ENCODE measurements at places on chromosomes 2 and 18.

DNA sequence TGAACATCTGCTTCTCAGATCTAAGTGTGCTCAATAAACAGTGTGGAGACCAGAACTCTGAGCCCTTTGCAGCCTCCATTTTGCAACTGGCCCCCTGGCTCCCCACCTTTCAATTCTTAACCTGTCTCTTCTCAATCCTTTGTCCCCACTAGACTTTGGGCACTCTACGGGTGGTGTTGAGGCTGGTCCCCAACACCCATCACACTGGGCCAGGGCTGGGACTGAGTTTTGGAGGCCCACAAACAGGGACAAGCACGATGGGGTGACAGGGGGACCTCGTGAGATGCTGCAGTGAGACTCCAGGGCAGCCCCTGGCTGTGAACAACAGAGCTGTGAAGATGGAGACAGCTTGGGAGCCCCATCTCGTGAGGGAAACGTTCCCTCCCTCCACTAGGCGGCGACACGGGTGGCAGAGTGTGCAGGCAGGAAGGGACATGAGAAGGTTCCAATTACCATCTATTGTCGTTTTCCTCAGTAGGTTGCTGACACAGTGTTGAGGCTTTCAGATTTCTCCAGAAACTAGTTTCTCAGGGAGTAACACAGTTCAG is 1.2 kb downstream of the ANKMY1 start:
- DNase-seq: peak; percentile 59

DNA sequence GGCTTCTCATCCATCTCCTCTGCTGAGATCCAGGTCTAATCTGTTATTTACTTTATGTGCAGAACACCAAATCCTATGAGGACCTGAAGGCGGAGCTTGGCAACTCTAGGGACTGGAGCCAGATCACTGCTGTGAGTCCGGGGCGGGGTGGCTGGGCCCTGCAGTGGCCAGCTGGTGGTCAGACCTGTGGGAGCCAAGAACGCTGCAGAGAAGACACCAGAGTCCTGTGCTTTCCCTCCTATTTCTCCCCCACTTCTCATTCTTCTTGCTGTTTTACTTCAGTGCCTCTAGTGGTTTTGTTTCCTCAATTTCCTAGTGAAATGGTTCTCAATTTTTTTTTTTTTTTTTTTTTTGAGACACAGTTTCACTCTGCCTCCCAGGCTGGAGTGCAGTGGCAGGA is 19.7 kb downstream of the VIL1 start:
- no peak for DNase-seq

GRCh38 chr18:62329691-62330454 is 4.8 kb downstream of the TNFRSF11A start:
- DNase-seq: peak; percentile 79

DNA sequence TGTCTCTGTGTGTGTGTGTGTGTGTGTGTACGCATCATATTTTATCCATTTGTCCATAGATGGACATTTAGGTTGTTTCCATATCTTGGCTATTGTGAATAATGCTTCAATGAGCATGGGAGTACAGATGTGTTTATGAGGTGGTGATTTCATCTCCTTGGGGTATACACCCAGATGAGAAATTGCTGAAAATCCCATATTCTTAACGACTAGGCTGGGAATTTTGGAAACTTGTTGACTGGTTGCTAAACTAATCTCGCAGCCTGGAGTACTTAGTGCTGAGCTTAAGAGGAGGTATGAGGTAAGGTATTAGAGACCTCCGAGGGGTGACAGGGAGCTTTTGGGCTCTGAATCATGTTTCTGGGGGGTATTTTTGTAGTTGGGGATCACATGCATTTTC is 66.0 kb upstream of the SPRED2 start:
- no peak for DNase-seq

DNA sequence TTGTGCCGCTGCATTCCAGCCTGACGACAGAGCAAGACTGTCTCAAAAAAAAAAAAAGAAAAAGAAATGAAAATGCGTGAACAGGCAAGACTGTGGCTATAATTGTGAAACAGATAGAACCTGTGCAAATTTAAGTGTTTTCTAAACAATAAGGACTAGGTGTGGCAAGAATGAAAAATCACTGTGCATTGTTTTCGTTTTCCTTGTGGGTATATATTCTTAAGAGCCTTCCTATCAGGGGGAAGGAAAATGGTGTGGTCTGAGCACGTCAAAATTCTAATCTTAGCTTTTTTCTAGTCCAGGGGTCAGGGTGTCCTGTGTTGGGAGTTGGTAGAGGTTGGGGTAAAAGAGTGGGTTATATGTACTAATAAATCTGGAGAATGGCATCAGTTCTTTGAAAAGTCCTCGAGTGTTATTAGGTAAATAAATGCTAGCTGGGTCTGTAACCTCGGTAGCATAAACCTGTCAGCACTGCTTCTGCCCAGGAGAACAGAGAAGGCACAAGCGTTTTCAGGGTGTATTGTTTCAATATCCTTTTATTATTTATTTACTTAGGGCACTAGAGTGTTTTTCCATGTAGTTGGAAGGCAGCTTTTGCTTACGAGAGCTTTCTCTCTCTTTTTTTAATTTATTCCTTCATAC is 11.6 kb downstream of the ATP6V1C2 start:
- no peak for DNase-seq

GRCh38 chr2:3633982-3634595 is 23.9 kb upstream of the ALLC start:
- DNase-seq: no peak

- no peak for DNase-seq
Measured at GRCh38 chr2:85772019-85772745, 18.4 kb downstream of the ATOH8 start.

GRCh38 chr2:41488888-41489287 is 558.9 kb upstream of the PKDCC start:
- DNase-seq: no peak

DNA sequence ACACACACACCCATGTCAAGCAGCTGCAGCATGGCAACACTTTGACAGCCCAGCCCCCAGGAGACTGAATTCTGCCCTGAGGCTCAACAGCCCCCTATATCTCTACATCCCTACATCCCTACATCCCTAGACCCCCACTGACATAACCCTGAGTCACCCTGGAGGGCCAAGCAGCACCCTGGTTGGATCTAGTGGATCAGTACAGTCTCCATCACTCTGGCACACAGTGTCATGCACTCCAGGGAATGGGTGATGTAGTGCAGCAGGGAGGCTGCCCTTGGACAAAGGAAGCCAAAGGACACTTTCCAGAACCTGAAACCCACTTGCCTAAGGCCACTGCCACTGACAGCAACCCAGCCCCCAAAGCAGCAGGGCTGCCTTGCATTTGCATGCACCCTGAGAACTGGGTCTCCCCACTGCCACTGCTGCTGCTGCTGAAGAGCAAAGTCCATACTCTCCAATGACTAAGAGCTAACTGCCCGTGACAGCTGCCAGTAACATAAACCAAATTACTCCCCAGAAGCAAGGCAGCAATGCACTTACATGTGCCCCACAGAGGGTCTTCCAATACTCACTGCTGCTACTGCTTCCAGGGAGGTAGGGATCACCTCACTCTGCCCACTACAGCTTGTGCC is 681.6 kb upstream of the KLHL29 start:
- DNase-seq: no peak

DNA sequence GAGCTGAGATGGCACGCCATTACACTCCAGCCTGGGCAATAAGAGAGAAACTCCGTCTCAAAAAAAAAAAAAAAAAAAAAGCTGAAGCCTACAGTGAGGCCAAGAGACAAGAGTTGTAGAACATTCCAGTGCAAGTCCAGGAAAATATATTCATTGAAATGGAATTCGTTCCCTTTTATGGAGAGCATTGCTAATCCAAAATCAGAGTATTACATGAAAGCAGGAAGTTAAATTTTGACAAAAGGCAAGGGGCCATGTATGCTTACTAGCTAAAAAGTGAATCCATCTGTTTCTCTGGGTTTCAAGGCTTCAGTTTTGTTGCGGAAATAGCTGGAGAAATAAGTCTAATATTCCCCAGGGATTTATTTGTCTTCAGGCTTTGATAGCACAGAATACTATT is 471.7 kb downstream of the THSD7B start:
- no peak for DNase-seq
